T1000 (cell line): ENCODE measurements at places on chromosomes 4 and X.
A peak's percentile ranks its signal among the peaks of the same experiment; 100 is the strongest.

DNA sequence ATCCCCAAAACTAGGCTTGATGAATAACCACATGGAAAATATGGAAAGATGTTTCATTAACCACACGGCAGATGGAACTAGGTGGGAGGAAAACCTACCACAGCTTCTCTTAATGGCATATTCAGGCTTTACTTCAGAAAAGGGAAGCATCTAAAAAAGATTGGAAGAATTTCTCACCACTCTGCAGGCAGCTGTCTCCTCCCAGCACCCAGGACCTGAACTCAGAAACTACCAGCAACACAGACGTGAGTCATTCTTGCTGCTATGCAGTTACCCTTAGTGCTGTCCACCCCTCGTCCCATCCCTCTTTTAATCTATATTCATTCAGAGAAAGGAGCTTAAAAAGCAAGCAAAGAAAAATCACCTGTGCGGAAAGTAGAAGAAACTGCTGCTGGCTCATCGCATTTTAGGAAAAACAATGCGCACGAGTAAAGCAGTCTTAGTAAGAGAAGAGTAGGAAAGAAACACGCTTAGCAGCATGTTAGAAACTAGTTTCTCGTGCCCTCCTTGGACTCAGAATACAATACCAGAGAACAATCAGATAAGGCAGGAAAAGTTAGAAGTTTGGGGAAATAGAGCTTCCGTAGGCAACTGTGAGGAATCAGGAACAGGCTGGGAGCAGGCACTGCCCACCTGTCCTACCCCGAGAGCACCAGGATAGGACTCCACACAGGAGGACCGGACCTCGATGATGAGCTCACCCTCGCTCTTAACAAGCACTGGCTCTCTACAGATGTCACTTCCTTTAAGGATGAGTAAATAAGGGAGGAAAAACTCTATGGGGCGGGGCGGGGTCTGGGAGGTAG is 48.1 kb upstream of the ENPP6 start:
- DNase-seq, result no peak

DNA sequence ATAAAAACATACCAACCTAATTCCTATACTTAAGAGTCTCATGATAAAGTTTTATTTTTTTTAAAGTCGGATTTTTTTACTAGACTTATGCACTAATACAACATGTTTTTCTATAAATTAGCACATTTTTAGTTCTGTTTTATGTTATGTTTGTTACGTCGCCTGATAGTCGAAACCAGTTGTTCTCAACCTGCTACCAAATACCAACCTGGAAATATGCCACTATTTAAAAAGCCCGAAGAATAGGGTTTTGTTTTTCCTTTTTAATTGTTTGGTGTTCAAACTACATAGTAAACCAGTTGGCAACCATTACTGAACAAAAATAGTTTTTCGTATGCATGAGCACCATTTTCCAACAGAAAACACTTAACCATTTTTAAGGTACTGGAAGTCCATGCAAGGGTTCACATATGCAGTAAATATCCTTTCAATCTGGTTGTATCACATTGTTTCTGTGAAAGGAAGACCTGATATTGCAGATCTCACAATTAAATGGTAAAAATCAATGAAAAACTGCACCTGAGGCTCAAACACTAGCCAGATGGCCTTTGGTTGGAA is 1.4 kb downstream of the WDFY3 start:
- no peak for DNase-seq

DNA sequence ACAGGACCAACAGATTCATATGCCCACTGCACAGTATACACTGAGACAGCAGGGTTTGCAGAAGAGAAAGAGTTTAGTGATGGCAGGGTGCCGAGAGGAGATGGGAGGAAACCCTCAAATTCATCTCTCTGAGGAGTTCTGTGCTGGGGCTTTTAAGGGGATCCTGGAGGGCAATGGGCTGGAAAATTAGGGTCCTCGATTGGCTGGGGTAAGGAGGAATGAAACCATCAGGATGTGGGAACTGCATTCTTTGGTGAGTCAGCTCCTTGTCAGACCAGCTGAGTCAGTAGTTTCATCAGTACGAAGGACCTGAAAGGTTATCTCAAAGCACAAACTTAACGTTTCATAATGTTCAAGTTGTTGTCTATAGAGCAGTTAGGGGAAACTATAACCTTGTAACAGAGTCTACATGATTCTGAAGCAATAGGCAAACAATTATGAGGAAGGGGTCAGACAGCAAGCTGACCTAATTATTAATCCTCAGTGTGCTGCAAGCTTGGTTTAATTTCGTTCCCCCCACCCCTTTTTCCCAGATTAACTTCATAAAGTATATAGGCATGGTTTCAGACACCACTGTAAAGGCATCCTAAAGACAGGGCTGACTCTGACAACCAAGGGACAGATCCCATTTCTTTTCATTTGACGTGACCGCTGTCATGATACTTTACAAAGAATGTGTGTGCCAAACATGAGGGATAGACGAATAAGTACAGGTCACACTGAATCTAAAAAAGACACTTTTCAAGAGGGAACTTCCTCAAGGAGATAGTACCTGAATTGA is 1.5 kb upstream of the MSMO1 start:
- DNase-seq, result peak; percentile 30

GRCh38 chrX:30577362-30577991 is at the start of gene TASL:
Gene TASL (minus strand): TSS chrX:30577766. CDS start chrX:30560355, 17,411 bp downstream.
- DNase-seq, result no peak

- no peak for DNase-seq
Measured at GRCh38 chr4:152081024-152081423, 320.2 kb upstream of the GATB start.

- DNase-seq, result no peak
Measured at GRCh38 chr4:84492290-84492689, 6.8 kb downstream of the NKX6-1 start.

DNA sequence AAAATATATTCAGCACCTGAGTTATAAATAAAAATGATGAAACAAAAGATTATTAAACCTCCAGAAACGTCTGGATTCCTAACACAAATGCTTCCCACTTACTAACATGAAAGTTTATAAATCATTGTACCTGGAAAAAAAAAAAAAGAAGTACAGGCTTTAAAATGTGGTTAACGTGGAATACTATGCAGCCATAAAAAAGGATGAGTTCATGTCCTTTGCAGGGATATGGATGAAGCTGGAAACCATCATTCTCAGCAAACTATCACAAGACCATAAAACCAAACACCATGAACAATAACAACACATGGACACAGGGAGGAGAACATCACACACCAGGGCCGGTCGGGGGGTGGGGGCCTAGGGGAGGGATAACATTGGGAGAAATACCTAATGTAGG is 160.5 kb downstream of the ADAMTS3 start:
- DNase-seq, result no peak

GRCh38 chrX:109140463-109140862 is 341.4 kb downstream of the GUCY2F start:
- DNase-seq, result no peak

- DNase-seq, result no peak
Measured at GRCh38 chrX:67610282-67610681, 66.5 kb downstream of the AR start.

- DNase-seq, result no peak
Measured at GRCh38 chr4:172983014-172983413, 185.6 kb upstream of the GALNT7 start.

GRCh38 chr4:133808151-133808550 is 393.4 kb downstream of the PABPC4L start:
- DNase-seq, result no peak

DNA sequence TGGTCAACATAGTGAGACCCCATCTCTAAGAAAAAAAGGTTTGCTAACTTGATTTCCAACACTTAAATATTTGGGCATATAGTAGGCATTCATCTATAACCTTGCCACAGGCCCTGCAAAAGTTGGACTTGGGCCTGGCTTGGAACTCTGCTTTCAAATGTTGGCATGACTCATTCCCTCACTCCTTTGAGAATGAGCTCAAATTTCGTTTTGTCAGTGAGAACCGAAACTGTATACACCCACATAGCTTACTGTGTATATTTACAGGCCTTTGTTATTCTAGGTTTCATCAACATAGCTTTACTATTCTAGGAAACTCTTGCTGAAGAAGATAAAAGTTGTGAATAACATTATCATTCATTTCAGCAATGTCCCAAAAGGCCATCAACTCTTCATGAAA is 88.7 kb upstream of the ELOVL6 start:
- DNase-seq, result peak; percentile 18

DNA sequence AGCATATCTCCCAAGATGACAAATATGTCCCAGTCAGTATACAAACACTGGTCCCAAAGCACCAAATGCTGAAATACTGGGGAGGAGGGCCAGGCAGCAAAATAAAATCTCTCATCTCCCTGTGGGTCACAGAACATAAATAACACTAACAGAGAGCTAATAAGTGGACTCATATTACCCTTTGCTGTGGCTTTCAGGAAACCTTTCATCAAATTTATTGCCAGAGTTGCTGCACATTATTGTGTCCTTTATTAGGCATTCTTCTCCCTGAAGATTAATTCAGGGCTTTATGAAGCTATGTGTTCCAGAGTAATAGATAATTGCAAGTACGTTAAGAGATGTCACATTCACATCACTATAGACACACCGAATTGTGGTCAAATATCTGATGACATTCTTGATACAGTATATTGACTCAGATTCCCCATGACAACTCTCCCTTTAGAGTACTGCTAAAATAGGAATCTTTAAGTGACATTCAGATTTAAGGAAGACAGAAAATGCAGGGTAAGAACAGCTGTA is 124.1 kb upstream of the PRR32 start:
- no peak for DNase-seq

- DNase-seq, result no peak
Measured at GRCh38 chr4:145936142-145936996, 2.3 kb downstream of the ZNF827 start.

DNA sequence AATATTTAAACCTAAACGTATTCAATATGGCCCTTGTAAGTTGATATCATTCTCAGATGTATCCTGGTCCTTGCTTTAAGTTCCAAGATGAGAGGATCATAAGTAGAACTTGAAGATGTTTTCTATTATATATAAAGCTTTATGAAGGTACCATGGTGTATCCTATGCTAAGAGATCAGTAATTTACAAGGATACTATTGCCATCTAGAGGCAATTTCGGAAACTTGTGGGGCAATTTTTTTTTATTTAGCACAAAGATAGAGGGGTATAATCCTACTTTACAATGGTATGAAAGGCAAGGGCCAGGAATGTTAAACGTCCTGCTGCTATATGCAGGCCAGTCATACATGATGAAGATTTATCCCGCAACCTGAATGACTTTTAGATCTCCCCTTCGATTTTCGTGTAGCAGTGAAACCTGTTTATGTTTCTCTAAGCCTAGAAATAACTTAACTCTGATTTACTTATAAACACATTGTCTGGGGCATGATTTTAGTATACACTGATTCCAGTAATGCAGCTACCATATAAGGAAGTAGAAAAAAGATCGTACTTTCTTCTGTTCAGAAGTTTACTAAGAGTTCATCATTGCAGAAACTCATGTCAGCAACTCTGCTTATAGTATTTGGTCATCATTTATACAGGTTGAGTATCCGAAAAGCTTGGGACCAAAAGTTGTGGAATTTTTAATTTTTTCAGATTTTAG is 2.6 kb downstream of the SLC25A31 start:
- DNase-seq, result no peak

DNA sequence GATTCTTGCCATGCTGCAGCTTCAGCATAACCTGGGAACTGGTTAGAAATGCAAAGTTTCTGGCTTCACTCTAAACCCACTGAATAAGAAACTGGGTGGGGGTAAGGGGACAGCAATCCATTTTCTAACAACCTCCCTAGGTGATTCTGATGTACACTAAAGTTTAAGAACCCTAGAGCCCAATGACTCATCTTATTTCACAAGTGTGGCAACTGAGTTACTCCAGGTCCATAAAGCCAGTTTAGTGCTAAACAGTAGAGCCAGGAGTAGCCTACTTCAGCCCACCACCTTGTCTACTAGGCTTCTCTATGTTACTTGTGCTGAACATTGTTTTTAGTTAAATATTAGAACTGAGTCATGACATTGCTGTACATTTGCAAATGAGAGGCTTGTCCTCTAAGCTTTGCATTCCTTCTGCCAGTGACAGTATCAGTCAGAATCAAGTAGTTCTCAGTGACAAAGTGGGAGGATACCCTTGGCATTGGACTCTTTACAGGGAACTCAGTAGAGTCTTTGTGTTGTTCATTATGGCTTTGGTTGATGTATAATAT is 518.0 kb downstream of the RPA4 start:
- no peak for DNase-seq

GRCh38 chrX:105464618-105465017 is 244.1 kb upstream of the TEX13A start:
- no peak for DNase-seq
